Calu3 (cell line): ENCODE measurements at places on chromosomes 3 and 15.

DNA sequence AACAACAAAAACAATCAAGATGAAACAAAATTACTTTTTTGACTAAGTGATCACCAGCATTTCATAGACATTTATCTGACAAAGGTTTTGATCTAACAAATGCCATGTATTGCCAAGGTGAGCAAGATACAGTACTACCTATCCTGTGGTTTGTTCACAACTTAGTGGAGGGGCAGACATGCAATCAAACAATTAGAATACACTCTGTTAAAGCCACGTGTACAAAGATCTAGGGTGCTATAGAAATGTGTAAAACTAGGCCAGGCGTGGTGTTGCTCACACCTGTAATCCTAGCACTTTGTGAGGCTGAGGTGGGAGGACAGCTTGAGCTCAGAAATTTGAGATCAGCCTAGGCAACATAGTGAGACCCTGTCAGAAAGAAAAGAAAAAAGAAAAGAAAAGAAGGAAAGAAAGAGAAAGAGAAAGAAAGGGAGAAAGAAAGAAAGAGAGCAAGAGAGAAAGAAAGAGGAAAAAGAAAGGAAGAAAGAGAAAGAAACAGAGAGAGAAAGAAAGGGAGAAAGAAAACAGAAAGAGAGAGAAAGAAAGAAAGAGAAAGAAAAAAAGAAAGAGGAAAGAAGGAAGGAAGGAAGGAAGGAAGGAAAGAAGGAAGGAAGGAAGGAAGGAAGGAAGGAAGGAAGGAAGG lies 1.4 kb upstream of the TRIM69 start:
- DNase-seq = no peak
- no peaks in the 10 kb centered on the region for H3K4me1 ChIP-seq
- H3K4me3 ChIP-seq = no peak overlapping the region
- H3K27me3 ChIP-seq = no peaks in the 10 kb centered on the region

GRCh38 chr3:87461036-87461435 lies 184.7 kb upstream of the POU1F1 start:
- no peaks in the 10 kb centered on the region for H3K36me3 ChIP-seq
- no peaks in the 10 kb centered on the region for H3K27me3 ChIP-seq
- no peak overlapping the region for H3K4me3 ChIP-seq
- DNase-seq = no peak
- no peaks in the 10 kb centered on the region for H3K4me1 ChIP-seq
- H3K27ac ChIP-seq = no peak overlapping the region

DNA sequence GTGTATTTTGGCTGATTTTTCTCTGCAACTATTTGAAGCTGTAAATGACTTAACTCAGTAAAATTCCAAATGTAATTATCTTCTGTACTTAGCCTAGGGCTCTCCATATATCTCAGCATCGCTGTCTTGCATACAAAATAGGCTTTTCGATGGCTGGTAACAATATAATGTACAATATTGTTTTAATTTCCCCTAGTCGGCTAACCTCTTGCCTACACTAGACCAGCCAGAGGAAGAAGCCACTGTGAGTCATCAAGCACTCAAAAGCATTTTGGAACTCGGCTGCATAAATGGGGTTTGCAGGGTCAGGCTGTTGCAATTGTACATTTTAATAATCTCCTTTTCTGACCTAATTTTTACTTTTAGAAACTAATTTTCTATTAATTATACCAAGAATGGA lies 583.8 kb downstream of the FOXP1 start:
- no peak overlapping the region for H3K4me3 ChIP-seq
- DNase-seq = no peak
- H3K4me1 ChIP-seq = peaks cover 12% of the 10 kb centered on the region
- H3K36me3 ChIP-seq = no peaks in the 10 kb centered on the region

- no peak overlapping the region for H3K4me3 ChIP-seq
- peaks cover 23% of the 10 kb centered on the region for H3K36me3 ChIP-seq
- no peak overlapping the region for H3K27ac ChIP-seq
- H3K4me1 ChIP-seq = no peaks in the 10 kb centered on the region
Measured at GRCh38 chr3:47731061-47731460, 50.6 kb downstream of the SMARCC1 start.

DNA sequence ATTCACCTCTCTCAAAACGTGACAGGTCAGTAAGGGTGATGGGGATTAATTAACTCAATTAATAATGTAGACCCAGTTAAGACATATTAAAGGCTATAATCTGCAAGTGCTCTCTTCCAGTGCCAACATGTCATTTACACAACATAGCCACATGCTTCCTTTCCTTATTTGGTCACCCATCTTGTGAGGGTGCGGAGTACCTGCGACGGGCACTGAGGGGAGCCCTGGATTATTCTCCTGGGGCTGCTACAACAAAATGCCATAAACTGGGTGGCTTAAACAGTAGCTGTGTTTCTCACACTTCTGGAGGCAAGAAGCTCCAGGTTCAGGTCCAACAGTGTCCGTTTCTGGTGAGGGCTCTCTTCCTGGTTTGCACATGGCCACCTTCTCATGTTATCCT lies 157.4 kb upstream of the LRTM1 start:
- no peak overlapping the region for H3K4me3 ChIP-seq
- no peaks in the 10 kb centered on the region for H3K27me3 ChIP-seq
- DNase-seq = no peak
- H3K27ac ChIP-seq = no peak overlapping the region
- no peaks in the 10 kb centered on the region for H3K36me3 ChIP-seq

GRCh38 chr3:196662711-196663571 lies 23.4 kb downstream of the NRROS start:
- H3K27ac ChIP-seq = no peak overlapping the region
- no peaks in the 10 kb centered on the region for H3K36me3 ChIP-seq
- peaks cover 7% of the 10 kb centered on the region for H3K4me1 ChIP-seq
- H3K27me3 ChIP-seq = peaks cover 25% of the 10 kb centered on the region
- no peak overlapping the region for H3K4me3 ChIP-seq

GRCh38 chr3:188749010-188749617 lies 422.7 kb upstream of the TPRG1 start:
- no peak overlapping the region for H3K4me3 ChIP-seq
- DNase-seq = peak; percentile 44
- H3K36me3 ChIP-seq = no peaks in the 10 kb centered on the region

GRCh38 chr3:138227650-138228049 lies 40.5 kb downstream of the ARMC8 start:
- H3K27me3 ChIP-seq = no peaks in the 10 kb centered on the region
- no peak for DNase-seq
- no peak overlapping the region for H3K27ac ChIP-seq
- H3K36me3 ChIP-seq = peaks cover 36% of the 10 kb centered on the region
- no peak overlapping the region for H3K4me3 ChIP-seq

GRCh38 chr3:33644582-33644981 lies 73.5 kb downstream of the CLASP2 start:
- H3K36me3 ChIP-seq = peaks cover 5% of the 10 kb centered on the region
- no peaks in the 10 kb centered on the region for H3K4me1 ChIP-seq
- no peaks in the 10 kb centered on the region for H3K27me3 ChIP-seq
- H3K27ac ChIP-seq = no peak overlapping the region
- H3K4me3 ChIP-seq = no peak overlapping the region

DNA sequence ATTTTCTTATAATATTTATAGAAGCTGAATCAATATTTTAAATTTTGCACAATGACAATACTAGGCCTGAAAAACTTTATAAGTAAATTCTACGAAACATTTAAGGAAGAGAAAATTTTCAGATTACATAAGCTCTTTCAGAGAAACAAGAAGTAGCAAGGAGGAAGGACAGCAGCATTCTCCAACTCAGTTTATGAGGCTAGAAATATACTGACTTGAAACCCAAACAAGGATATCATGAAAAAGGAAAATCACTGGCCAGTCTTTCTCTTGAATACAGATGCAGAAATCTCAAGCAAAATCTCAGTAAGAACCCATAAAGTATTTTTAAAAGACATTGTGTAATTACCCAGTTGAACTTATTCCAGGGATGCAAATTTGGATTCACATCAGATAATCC lies 121.3 kb downstream of the STAC start:
- no peak for DNase-seq
- H3K4me3 ChIP-seq = no peak overlapping the region
- no peaks in the 10 kb centered on the region for H3K36me3 ChIP-seq
- H3K27me3 ChIP-seq = no peaks in the 10 kb centered on the region
- no peak overlapping the region for H3K27ac ChIP-seq

GRCh38 chr3:15998911-15999310 lies 175.6 kb upstream of the GALNT15 start:
- no peak for DNase-seq
- no peak overlapping the region for H3K27ac ChIP-seq
- no peaks in the 10 kb centered on the region for H3K4me1 ChIP-seq
- no peaks in the 10 kb centered on the region for H3K27me3 ChIP-seq

GRCh38 chr15:29285386-29285785 lies 15.8 kb upstream of the NSMCE3 start:
- H3K36me3 ChIP-seq = no peaks in the 10 kb centered on the region
- H3K27me3 ChIP-seq = no peaks in the 10 kb centered on the region
- no peak for DNase-seq
- H3K4me1 ChIP-seq = no peaks in the 10 kb centered on the region
- no peak overlapping the region for H3K27ac ChIP-seq
- H3K4me3 ChIP-seq = no peak overlapping the region

DNA sequence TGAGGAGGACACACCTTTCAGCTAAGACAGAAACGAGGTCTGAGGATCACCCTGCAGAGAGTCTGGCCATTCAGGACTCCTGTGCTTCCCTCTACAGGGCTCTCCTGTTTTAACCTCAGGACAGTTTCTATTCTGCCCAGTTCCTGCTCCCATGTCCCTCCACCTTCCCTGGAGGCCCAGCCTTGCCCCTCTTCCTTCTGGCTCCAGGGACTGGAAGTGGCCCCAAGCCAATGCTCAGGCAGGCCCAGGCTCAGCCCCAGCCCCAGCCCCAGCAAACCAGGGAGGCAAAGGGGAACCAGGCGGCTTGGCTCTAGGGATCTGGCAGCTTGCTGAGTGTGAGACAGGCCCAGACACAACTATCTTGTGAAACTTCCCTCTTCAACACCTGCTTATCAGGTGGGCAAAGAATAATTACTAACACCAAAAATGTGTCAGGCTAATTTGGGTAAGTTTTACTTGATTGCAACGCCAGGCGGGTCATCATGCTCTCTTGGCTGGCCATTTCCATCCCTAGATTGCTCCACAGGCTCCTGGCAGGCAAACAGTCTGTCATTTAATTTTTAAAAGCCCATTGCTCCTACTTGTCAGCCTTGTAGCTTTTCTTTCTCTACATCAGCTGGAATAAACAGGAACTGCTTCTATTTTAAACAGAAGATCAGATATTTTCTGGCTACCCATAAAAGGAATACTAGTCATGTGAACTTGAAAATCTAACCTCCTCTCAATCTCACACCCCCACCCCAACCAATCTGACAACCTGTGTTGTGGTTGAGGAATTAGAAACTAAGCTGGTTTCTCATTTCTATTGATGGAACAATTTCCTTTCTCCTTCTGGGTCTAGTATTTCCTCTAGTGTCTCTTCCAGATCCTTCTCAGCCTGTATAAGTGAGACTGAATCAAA lies 33.5 kb downstream of the UPK1B start:
- peaks cover 25% of the 10 kb centered on the region for H3K36me3 ChIP-seq
- no peaks in the 10 kb centered on the region for H3K27me3 ChIP-seq
- peaks cover 62% of the 10 kb centered on the region for H3K4me1 ChIP-seq
- H3K4me3 ChIP-seq = peak overlapping the region; percentile 12
- peak overlapping the region; percentile 26 for H3K27ac ChIP-seq
